Placental epithelial cell (primary cell): ENCODE measurements at places on chromosomes 7 and 10. TPM values are rescaled to one million over a fixed set of nuclear protein-coding genes. Genes with fewer than 3 reads are reported as not detected.

The DDIT4 gene
- total RNA-seq = 334 and 704 TPM in 2 replicates

The ZP3 gene
- total RNA-seq = 0.98 and 4.7 TPM in 2 replicates

The MET gene
- total RNA-seq = 223 and 387 TPM in 2 replicates

The ASB10 gene
- not detected in 2 replicates for total RNA-seq

The A1CF gene
- total RNA-seq = 0.39 and 3.3 TPM in 2 replicates

The TRIM50 gene
- not detected in 2 replicates for total RNA-seq

The PRR15 gene
- 286 and 623 TPM in 2 replicates for total RNA-seq

The DNMBP gene
- total RNA-seq = 22.6 and 30.2 TPM in 2 replicates

The FBXO24 gene
- total RNA-seq = 0.39 and 0.54 TPM in 2 replicates

The TACR2 gene
- total RNA-seq = not detected in 2 replicates

The LOXL4 gene
- total RNA-seq = 3.8 and 5.5 TPM in 2 replicates

The AIFM2 gene
- total RNA-seq = 1.3 and 2.0 TPM in 2 replicates

The HECTD2 gene
- total RNA-seq = 5.1 and 7.5 TPM in 2 replicates

The OR13A1 gene
- 0.22 TPM in 1 of 2 replicates, not detected in the other for total RNA-seq

The ARMC3 gene
- not detected in 2 replicates for total RNA-seq

The LIPF gene
- total RNA-seq = not detected in 2 replicates

The FAM24B gene
- 2.6 and 2.7 TPM in 2 replicates for total RNA-seq

The GBX1 gene
- total RNA-seq = not detected in 2 replicates

The DCLRE1C gene
- 8.7 and 9.8 TPM in 2 replicates for total RNA-seq

The STAG3 gene
- 1.2 and 2.1 TPM in 2 replicates for total RNA-seq

The ZFYVE27 gene
- 15.7 and 19.2 TPM in 2 replicates for total RNA-seq

The SLC18A2 gene
- total RNA-seq = not detected in 2 replicates

The PGAM2 gene
- total RNA-seq = not detected in 2 replicates

The PCDH15 gene
- total RNA-seq = not detected in 2 replicates

The HOXA4 gene
- total RNA-seq = 0.43 and 1.6 TPM in 2 replicates

The SLC26A5 gene
- not detected in 2 replicates for total RNA-seq

The STK31 gene
- 0.11 and 0.39 TPM in 2 replicates for total RNA-seq

The GHRHR gene
- 2.0 TPM in 1 of 2 replicates, not detected in the other for total RNA-seq

The ABCA13 gene
- total RNA-seq = under 0.01 TPM in 1 of 2 replicates, not detected in the other

The CYP3A4 gene
- total RNA-seq = not detected in 2 replicates

The EVX1 gene
- not detected in 2 replicates for total RNA-seq

The GPR26 gene
- not detected in 2 replicates for total RNA-seq

The AIMP2 gene
- total RNA-seq = 29.4 and 42.2 TPM in 2 replicates

The HOXA1 gene
- total RNA-seq = 1.2 and 1.5 TPM in 2 replicates

The ASB13 gene
- total RNA-seq = 6.5 and 7.9 TPM in 2 replicates

The PLEKHS1 gene
- total RNA-seq = not detected in 2 replicates

The SLC16A9 gene
- total RNA-seq = under 0.01 TPM in 1 of 2 replicates, not detected in the other

The R3HCC1L gene
- total RNA-seq = 18.8 and 25.2 TPM in 2 replicates

The OR2A1 gene
- total RNA-seq = not detected in 2 replicates

The SORCS1 gene
- total RNA-seq = not detected in 2 replicates

The PON3 gene
- total RNA-seq = 3.8 and 5.1 TPM in 2 replicates

The MSS51 gene
- total RNA-seq = 1.1 and 1.6 TPM in 2 replicates

The OR2A5 gene
- total RNA-seq = not detected in 2 replicates

The FLNC gene
- 77.7 and 271 TPM in 2 replicates for total RNA-seq

The TDRD1 gene
- 0.39 and 2.0 TPM in 2 replicates for total RNA-seq
